ENCODE measurements at places on chromosomes 12 and 14.

GRCh38 chr12:114479831-114480230 lies 73.9 kb upstream of the TBX5 start:
- peak; percentile 71 for DNase-seq

DNA sequence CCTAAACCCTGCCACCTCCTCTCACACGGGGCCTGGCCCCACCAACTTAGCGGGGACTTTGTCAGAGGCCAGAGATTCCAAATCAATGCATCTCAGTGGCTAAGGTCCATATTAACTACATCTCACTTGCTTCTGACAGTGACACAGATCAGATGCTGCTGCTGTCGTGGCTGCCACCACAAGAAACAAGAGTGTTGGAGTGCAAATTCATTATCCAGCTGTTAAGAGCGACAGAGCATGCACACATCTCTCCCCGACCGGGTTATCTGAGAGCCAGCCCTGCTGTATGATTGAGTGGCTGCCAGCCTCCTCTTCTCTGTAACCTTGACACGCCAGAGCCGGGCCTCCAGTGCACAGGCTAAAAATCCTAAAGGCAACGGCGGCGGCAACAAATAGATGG lies 40.2 kb downstream of the SPRING1 start:
- DNase-seq = peak; percentile 51

DNA sequence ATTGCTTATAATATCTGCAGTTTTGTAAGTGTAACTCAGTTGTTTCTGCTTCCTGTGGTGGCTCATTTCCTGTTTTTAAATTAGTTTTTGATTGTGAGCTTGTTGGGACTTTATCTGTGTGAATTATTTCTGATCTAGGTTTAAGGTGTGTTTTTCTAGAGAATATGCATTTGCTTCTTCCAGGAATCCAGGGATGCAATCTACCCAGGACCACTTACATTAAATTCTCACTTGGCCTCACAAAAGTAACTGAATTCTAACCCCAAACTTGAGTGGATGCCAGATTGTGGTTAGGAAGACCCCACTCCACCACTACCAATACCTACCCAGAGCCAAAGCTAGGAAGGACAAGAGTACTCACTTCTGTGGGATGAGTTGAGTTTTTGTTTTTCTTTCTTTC lies 11.9 kb downstream of the STYX start:
- no peak for DNase-seq

DNA sequence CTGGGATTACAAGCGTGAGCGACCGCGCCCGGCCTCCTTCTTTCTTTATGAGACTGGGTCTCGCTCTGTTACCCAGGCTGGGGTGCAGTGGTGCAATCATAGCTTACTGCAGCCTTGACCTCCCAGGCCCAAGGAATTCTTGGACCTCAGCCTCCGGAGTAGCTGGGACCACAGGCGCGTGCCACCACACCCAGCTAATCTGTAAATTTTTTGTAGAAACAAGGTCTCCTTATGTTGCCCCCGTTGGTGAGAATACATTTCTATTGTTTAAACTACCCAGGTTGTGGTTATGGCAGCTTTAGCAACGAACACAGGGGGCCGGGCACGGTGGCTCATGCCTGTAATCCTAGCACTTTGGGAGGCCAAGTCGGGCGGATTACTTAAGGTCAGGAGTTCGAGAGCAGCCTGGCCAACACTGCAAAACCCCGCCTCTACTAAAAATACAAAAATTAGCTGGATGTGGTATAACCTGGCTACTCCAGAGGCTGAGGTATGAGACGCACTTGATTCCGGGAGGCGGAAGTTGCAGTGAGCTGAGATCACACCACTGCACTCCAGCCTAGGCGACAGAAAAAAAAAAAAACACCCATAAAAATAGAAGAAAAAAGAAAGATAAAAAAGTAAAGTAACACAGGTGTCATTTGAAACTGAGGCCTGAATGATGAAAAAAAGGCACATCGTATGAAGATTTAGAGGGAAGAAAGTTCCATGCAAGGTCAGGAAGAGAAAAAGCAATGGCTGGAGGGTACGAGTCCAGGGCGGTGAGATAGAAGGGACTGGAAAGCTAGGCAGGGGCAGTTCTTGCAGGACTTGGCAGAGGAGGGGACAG lies 977 bp upstream of the TMEM120B start:
- DNase-seq = no peak

GRCh38 chr14:55752580-55753390 lies 172.8 kb downstream of the KTN1 start:
- DNase-seq = peak; percentile 71

GRCh38 chr12:81465191-81465590 lies 294.0 kb downstream of the PPFIA2 start:
- no peak for DNase-seq

GRCh38 chr12:99205111-99205510 lies 442.4 kb upstream of the GARIN6 start:
- peak; percentile 57 for DNase-seq

GRCh38 chr14:86430853-86431252 lies 900.9 kb downstream of the FLRT2 start:
- DNase-seq = no peak

GRCh38 chr12:26251600-26251999 lies 56.2 kb downstream of the SSPN start:
- DNase-seq = no peak

- DNase-seq = no peak
These were observed 3.3 kb downstream of the WASHC4 start for GRCh38 chr12:105110851-105111250.

- no peak for DNase-seq
These were observed 770 bp downstream of the ABHD4 start for GRCh38 chr14:22598896-22599244.

DNA sequence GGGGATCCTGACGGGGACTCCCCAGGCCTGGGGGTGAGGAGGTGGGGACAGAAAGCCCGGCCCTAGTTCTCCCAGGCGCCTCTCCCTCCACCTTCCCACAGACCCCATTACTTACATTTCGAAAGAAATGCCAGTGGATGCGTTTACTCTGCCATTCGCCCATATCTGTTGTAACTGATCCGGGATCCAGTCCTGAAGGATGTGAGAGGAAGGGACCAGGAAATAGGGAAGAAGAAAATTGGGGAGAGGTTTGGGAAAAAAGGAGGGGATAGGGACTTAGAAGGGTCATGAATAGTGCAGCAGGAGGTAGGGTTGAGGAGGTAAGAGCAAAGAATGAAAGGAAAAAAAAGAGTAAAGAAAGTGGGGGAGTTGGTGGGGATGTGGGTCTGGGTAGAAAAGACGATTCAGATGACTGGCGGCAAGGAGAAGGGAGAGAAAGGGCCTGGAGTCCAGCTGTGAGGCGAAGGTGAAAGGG lies 1.1 kb downstream of the HOXC12 start:
- no peak for DNase-seq

GRCh38 chr12:68364328-68364727 lies 32.2 kb upstream of the MDM1 start:
- no peak for DNase-seq

GRCh38 chr12:140162-140561 lies 73.6 kb downstream of the IQSEC3 start:
- peak; percentile 23 for DNase-seq

GRCh38 chr12:39065455-39065854 lies 160.1 kb upstream of the CPNE8 start:
- no peak for DNase-seq

- DNase-seq = no peak
These were observed at the start of gene SOAT2 for GRCh38 chr12:53102883-53103807. Gene SOAT2 (plus strand): TSS chr12:53103486. CDS start chr12:53103578, 92 bp downstream.

GRCh38 chr12:24728826-24729225 lies 220.1 kb downstream of the BCAT1 start:
- no peak for DNase-seq

DNA sequence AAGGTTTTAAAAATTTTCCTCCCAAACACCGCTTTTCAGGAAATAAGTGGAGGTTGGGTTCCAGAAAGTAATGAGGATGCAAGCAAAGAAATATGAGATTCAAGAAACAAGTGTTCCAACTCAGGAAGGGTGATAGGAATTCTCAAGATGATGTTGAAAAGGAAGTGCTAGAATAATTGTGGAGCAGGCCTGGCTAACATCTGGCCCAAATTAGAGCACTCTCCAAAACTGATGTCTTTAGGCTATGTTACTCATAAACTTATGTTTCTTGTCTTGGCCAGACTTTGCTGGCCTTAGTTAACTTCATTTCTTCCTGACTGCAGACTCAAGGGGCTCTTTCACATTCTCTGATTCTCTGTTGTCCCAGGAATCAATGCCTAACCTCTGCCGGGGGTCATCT lies 116.3 kb downstream of the TMTC3 start:
- DNase-seq = no peak

DNA sequence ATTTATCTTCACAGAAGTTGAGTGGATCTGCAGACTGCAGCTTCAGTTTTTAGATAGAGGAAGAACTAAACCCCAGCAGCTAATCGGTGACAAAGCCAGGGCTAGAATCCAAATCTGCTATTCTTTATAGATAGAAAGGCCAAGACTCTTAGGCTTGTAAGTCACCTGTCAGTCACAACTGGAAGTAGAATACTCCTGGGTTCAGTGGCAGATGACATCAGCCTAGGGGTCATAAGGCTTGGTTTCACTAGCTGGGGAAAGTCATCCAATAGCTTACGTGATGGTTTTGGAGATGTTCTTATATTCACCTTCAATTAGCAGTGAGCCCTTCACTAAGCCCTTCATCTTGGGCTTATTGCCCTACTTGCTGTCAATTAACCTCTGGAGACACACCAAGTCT lies 93.4 kb downstream of the APAF1 start:
- no peak for DNase-seq

- DNase-seq = peak; percentile 92
These were observed 1.4 kb upstream of the DNAJC14 start for GRCh38 chr12:55830601-55831446.

GRCh38 chr12:81942594-81942993 lies 183.4 kb upstream of the PPFIA2 start:
- DNase-seq = no peak

DNA sequence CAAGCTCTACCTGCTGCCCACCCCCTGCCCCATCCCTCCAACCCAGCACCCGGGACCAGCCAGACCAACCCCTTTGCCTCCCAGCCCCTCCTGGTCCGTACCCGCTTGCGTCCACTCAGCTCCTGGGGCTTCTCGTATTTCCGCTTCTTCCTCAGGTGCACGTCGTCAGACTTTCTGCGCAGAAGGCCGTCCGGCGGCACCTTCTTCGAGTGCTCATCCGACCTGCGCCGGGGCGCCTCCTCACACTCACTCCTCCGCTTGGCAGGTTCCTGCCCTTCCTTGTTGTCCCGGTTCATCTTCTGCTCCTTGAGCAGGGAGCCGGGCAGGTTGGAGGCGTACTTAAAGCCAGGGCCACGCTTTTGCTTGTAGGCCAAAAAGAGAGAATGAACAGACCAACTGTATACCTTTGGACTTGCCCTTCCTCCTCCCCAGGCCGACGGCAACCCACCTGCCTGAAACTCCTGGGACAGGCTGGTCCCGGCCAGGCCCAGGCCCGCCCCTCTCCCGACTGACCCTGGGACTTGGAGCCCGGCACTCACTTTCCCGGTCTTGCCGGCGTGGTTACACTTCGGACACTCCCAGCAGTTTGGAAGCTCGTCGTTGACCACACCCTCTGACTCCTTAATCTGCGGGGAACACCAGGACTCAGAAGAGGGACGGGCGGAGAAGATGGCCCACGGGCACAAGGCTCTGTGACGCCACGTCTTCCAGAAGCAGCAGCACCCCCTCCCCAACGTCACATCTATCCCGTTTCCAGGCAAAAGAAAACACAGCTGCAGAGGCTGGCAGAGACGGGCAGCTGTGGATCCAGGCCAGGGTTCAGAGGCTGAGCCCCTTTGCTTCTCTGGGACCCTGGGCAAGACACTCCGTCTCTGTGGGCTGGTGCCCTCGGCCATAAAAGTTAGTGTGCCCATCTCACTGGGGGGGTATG lies 44.3 kb downstream of the RNF34 start:
- DNase-seq = no peak

- DNase-seq = no peak
These were observed 67.6 kb downstream of the PLEKHA5 start for GRCh38 chr12:19196959-19197630.

- DNase-seq = no peak
These were observed 458.3 kb downstream of the ETNK1 start for GRCh38 chr12:23083267-23083666.

DNA sequence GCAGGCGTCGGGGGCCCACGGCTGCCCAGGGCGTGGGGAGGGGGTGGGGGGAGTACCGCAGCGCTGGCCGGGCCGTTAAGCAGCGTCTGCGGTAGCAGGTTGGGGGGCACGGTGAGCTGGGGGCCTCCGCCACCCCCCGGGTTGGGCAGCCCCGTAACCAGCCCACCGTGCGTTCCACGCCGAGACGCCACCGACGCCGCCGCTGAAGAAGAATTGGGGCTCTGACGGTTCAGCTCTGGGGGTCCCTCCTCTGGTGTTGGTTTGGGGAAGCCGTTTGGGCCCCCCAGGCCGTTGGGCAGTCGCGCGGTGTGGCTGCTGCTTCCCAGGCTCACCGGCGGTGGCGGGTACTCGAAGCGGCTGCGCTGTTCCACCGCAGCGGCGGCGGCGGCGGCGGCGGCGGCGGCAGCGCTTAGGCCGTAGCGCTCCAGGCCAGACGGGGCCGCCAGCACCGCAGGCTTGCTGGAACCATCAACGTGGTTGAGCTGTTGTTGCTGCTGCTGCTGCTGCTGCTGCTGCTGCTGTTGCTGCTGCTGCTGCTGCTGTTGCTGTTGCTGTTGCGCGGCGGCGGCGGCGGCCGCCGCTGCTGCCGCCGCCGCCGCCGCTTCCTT lies 1.5 kb downstream of the IRF2BPL start:
- peak; percentile 69 for DNase-seq

DNA sequence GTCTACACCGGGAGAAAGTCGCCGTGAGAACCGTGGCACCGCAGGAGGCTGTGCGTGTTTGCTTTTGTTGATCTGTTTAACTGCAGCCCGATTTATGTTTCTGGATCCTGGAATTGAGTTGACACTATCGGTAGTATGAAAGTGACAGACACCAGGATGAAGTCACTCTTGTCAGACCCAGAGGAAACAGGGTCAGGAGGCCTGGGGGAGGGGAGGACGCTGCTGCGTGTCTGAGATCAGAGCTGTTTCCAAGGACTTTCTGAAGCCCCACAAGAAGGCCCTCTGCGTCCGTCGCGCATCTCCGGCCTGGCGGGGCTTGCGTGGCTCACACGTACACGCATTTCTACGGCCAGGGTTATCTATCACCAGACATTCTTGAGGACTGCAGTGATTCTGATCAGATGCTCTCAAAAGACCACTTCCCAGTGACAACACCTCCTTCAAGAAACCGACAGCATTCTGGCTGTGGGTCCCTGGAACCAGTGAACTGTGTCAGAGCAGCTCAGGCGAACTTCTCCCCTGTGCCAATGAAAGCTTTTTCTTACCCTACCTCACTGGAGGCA lies 263.4 kb downstream of the ADGRD1 start:
- DNase-seq = no peak

DNA sequence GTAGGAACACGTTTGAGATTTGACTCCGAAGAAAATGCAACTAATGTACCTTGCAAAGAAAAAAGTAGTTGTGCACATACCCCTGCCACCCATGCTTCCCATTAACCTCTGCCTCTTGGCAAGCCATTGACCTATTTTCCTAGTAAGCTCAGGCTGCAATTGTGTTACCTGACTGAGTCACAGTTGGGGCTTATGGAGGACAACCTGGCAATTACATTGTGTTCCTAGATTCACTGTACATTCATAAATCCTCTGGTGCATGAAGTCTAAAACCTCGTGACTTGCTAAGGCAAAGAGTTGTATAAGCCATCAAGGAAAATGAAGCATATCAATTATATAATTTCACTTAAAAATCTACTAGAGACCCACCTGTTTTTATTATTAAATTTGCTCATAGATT lies 62.0 kb upstream of the DUSP6 start:
- no peak for DNase-seq
